ENCODE measurements at places on chromosomes 12 and 14. TPM values are rescaled to one million over a fixed set of nuclear protein-coding genes. Genes with fewer than 3 reads are reported as not detected.

The ACVRL1 gene
- total RNA-seq: not detected

The GALC gene
- total RNA-seq: 33.1 TPM

DNA sequence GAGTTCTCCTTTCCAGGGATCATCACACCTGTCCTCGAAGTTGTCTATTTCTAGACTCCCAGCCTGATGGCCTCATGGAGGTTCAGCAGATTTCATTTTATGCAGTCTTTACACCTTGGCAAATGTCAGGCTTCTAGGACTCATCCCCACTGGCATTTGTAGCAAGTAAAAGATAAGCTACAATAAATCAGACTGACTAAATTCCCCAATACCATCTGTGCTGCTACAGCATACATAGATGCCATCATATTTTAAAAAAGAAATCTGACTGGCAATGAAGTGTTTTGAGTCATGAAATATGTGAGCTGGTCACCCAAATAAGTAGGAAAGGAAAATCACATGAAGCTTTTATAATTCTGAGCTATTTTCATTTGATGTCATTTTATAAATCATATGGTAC lies 55.3 kb downstream of the KCNC2 start:
- no peak for DNase-seq

DNA sequence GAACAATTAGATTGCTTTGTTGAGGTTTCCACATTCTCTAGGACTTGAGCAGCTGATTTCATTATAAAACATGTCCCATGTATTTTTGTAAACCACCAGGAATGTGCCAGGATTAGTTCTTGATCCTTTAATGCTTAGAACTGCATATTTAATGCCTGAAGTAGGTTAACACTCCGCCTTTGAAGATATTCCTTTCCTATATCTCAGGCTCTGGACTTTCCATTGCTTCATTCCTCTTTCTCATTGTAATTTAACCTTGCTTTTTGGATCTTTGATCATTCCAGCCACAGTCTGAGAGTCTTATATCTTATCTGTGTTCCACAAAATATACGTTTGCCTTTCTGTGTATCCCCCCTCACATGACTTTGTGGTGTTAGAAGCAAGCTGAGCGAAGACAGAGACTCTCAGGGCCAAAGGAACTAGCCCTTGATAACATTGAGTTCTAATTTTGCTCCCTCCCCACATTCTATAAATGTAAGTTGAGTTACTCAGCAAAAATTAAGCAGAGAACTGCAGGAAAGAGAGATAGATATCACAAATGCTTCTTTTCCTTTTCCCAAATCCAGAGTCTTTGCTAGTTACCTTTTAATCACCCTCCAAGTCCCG lies 2.4 kb upstream of the CLEC1B start:
- DNase-seq: no peak

- DNase-seq: no peak
These were observed 11.3 kb upstream of the C12orf76 start for GRCh38 chr12:110059651-110060000.

GRCh38 chr12:110658878-110659277 lies 30.0 kb downstream of the HVCN1 start:
- DNase-seq: no peak
